ENCODE measurements at places on chromosomes 16 and 17.
A peak's percentile ranks its signal among the peaks of the same experiment; 100 is the strongest.

GRCh38 chr17:70055000-70055399 lies 20.0 kb upstream of the KCNJ16 start:
- no peak for DNase-seq

- DNase-seq: no peak
These were observed 116.8 kb downstream of the ENGASE start for GRCh38 chr17:79191270-79191934.

DNA sequence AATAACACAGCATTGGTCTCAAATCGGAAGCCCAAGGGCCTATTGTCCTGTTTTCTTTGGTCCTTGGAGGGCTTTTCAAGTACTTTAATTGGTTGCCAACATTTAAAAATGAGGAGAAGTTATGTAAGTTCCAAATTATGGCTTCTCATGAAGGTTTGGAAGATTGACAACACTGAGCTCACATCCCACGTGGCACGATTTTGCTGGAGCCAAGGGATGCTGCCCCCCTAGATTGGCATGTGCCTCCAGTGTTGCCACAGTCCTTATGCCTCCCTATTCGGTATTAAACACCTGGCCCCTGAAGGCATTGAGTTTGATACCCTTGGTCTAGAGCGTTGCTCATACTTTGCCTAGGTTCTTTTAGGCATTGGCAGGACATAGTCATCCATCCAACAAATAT lies 108.0 kb downstream of the ZNF18 start:
- no peak for DNase-seq

- no peak for DNase-seq
These were observed 15.3 kb upstream of the PSMD7 start for GRCh38 chr16:74281300-74281699.

GRCh38 chr16:87970186-87970585 lies 19.0 kb downstream of the BANP start:
- DNase-seq: no peak

DNA sequence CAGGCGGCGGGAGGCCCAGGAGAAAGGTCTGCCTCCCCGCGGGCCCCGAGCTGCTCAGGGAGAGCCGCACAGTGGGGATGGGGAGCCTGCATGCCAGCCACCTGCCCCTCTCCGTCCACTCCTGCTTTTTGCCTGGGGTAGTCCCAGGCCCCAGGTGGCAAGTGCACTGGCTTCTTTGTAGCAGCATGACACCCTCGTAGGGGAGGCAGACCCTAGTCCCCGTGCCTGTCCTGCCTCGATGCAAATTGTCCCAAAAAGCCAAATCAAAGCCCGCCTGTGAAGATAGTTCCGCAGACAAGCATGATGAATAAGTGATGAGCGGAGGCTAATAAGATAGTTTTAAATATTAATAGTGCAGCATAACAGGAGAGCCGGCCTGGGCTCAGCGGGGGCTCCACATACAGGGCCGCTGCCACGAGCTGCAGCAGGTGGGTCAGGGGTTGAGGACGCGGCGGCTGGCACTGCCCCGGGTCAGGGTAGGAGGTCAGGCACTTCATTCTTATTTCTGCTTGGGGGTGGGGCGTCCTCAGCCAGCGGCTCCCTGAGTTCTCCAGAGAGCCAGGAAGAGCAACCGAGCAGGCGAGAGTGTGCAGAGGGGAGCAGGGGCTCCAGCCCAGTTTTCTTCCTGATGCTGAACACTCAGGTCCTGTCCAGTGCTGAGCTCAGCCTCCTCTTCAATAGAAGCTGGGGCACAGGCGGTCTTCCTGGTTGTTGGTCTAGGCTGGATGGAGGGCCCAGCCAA lies 26.8 kb downstream of the GINS2 start:
- DNase-seq: no peak

DNA sequence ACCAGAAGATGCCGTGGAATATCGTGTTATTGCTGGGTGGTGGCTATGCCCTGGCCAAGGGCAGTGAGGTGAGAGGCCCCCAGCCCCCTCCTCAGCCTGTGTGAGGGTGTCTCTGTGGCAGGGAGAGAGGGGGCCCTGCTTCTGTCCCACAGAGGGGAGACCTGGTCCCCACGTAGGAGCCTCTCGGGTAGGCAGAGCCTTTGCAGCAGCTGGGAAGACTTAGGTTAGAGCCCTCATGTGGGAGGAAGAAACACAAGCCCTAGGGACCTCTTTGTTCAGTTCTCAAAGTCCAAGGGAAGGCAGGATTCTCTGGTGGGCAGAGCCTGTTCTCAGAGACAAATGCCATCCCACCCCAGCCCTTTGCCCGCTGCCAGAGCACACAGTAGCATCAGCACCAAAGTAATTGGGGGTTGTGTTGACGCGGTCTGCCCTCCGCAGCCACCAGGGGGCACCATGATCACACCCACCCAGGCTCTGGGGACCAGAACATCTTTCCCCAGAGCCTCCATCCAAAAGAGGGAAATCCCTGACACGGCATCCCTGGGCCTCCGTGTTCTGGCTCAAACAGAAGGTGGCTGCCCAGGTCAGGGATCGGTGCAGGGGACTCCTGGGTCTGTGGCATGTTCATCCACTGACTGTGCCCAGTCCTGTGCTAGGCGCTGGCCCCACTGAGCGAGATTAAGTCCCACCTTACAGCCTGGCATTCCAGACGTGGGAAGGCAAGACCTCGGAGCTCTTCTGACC lies 11.5 kb upstream of the FOXN1 start:
- DNase-seq: peak; percentile 27

GRCh38 chr16:82586130-82586529 lies 40.6 kb upstream of the CDH13 start:
- DNase-seq: no peak

DNA sequence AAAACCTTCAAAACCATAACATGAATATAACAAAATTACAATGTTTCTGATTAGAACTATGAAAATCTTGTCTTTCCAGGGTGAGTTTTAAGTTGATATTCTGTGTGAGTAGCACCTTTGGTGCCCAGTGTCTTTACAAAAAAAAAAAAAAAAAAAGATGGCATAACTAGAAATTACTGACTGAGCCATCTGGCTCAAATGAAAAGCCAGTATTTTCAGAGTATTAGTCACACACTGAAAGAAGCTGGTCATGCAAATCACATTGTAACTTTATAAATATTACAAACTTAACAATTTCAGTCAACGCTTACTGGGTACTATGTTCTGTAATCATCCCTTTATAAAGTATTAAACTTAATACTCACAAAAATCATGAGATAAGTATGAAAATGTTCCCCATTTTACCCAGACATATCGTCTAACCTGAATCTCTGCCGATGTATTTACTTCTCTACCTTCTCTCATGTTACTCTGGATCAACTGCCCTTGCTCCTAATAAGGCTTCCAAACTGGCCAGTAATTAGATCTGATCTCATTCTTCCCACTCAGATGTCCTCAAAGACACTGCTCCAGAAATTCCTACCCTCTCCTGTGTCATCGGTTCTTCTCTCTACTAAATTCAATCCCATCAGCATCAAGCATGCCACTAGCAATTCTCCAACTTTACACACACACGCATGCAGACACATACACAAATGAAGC lies 25.4 kb downstream of the UBE2G1 start:
- DNase-seq: no peak

DNA sequence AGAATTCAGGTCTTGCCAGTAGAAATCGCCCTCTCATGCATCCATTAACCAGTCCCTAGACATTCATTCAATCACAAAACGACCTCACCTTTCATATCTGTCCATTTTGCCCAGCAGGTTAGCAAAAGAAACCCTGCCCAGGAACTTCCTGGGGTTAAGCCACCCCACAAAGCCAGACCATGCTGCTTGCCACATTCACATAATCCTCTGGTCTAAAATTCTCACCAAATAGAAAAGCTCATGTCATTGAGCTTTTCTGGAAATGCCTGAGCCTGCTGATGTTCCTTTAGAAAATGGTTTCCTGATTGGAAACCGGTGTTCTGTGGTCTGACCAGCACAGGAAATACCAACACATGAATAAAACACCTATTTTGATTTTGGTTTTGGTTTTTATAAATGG lies 21.6 kb upstream of the DYNLRB2 start:
- DNase-seq: no peak

DNA sequence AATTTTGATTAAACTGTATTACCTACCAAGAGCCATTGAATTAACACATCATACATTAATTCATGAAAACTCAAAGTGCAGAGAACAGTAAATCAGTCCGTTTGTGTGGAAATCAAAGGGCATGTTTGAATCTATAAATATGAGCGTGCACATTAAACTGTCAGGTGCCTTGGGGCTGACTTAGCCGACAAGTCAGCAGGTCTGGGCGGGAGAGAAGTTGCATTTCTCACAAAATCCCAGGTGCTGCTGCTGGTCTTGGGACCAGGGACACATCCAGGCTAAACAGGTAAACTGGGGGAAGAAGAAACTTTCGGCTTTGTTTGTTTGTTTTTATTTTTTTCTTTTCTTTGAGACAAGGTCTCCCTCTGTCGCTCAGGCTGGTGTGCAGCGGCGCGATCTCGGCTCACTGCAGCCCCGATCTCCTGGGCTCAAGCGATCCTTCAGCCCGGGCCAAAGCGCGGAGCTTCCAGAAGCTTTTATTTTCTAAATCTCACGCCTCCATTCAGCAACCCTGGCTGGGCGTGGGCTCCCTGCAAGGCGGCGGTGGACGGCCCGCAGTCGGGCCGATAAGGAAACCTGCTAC lies 213.9 kb downstream of the MRTFB start:
- peak; percentile 63 for DNase-seq

DNA sequence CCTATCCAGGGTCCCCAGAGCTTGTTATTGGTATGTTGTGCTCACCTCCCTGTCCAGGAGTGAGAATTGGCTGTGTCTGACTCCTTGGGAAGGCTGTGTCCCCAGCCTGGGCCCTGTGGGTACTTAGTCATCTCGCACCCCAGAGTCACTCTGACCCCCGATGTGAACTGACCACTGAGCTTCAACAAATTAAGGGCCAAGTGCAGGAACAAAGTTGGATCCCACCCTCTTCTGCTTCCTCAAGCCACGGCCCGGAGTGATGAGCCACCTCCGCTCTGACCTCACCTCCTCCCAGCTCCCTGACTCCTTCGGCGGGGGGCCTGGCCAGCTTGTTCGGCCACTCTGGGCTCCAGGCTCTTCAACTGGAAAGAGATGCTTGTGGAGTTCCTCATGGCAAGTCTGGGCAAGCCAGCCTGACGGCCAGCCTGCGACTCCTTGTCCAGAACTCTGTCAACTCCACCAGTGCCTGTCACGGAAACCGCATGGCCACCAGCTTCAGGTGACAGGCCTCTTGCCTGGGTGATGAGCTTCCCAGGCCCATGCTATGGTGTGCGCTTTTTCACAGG lies 22.3 kb upstream of the MPRIP start:
- DNase-seq: no peak

DNA sequence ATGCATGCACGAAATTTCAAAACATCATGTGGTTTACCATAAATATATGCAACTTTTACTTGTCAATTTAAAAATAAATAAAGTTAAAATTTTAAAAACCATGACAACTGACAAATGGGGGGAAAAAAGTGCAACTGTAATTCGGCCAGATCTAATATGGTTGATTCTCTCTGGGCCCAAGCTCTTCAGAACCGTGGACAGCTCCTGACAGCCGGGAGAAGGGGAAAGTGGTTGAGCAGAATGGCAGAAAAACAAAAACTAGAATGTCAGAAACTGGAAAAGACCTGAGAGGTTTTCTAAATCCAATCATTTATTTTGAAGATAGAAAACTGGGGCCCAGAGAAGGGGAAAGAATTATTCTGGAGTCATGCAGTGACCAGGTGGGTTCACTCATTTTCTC lies 126.6 kb downstream of the TMEM132E start:
- DNase-seq: no peak

GRCh38 chr17:18122990-18123753 lies 14.6 kb downstream of the MYO15A start:
- no peak for DNase-seq

DNA sequence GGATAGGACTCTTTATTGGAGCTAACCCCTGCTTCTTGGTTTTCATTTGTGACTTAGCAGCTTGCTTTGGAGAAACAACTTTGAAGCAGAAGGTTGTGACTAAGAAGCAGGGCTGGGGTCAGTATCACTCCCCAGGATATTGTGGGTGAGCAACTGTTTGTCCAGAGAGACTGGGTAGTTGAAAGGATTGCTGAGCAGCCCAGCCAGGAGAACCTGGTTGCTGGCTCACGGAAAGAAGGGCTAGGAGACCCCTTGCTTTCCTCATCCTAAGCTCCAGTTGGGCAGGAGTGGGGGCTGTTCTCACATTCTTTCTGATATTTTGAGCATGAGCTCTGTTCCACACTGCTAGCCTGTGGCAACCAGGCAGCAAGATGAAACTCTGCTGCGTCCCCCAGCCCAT lies 151.2 kb downstream of the CBLN1 start:
- DNase-seq: no peak

DNA sequence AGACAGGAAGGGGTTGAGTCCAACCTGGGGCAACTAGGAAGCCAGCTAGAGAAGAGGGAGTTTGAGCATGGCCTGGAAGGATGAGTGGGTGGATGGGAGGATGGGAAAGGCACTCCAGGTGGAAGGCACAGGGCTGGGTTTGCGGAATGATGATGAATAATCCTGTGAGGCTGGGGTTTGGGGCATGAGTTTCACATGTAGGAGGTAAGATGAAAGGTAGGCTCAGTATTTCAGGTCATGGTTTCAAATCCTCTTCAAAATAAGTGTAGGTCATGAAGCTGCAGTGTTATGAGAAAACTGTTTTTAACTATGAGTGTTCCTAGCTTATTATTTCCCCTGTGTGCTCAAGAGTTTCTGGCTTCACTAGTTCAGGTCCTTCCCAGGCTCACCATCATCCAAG lies 130.3 kb downstream of the SKAP1 start:
- no peak for DNase-seq

- no peak for DNase-seq
These were observed 29.2 kb downstream of the TRPV3 start for GRCh38 chr17:3528403-3528851.

GRCh38 chr16:11411059-11411550 lies 65.8 kb downstream of the RMI2 start:
- no peak for DNase-seq

DNA sequence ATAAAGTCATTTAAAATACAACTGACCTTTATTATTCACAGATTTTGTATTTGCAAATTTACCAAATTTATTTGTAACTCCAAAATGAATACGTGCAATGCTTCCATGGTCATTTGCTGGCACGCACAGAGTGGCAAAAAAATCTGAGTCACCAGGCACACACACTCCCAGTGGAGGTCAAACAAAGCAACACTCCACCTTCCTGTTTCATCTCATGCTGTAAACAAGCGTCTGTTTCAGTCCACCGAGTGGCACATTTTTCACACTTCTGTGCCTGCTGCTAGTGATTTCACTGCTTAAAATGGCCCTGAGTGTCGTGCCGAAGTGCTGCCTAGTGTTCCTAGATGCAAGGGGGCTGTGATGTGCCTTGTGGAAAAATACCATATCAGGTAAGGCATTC lies 17.8 kb upstream of the ITGAE start:
- DNase-seq: no peak

Measured in HCT116 (cell line).